ENCODE measurements at places on chromosomes 3 and 15.

GRCh38 chr3:14780927-14781507, 37.7 kb upstream of the FGD5 start:
- DNase-seq: peak; percentile 68

- no peak for DNase-seq
Observed at GRCh38 chr3:65328148-65328547, 640.3 kb upstream of the ADAMTS9 start.

- no peak for DNase-seq
Observed at GRCh38 chr15:42832576-42832975, 88.0 kb downstream of the TTBK2 start.

GRCh38 chr3:44762170-44762677, 630 bp downstream of the KIF15 start:
- no peak for DNase-seq

GRCh38 chr3:107690522-107691138, 167.9 kb downstream of the BBX start:
- no peak for DNase-seq

GRCh38 chr3:42502429-42503250, at the start of gene VIPR1:
TSS of gene VIPR1 (plus strand) at chr3:42502643. CDS start at chr3:42502736, 93 bp downstream.
- DNase-seq: peak; percentile 81

DNA sequence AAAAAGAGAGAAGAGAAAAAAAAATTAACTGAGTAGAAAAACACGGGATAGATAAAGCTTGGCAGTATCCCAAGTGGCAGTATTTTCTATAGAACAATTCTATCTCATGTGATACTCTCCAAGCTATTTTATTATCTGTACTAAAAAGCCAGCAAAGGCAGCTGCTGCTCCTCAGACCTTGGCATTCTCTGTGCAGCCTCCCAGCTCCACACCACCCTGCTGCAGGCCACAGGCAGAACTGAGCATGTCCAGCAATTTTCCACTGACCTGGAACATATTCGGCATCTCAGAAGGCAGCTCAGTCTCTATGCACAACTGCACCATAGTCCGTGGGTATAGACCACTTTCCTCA, 1161.4 kb downstream of the IGSF11 start:
- no peak for DNase-seq

GRCh38 chr3:31636049-31636448, 103.3 kb downstream of the STT3B start:
- DNase-seq: no peak

GRCh38 chr3:159238646-159239045, 436.8 kb downstream of the MFSD1 start:
- DNase-seq: no peak

- peak; percentile 13 for DNase-seq
Observed at GRCh38 chr3:10389995-10390394, 69.1 kb upstream of the SEC13 start.

DNA sequence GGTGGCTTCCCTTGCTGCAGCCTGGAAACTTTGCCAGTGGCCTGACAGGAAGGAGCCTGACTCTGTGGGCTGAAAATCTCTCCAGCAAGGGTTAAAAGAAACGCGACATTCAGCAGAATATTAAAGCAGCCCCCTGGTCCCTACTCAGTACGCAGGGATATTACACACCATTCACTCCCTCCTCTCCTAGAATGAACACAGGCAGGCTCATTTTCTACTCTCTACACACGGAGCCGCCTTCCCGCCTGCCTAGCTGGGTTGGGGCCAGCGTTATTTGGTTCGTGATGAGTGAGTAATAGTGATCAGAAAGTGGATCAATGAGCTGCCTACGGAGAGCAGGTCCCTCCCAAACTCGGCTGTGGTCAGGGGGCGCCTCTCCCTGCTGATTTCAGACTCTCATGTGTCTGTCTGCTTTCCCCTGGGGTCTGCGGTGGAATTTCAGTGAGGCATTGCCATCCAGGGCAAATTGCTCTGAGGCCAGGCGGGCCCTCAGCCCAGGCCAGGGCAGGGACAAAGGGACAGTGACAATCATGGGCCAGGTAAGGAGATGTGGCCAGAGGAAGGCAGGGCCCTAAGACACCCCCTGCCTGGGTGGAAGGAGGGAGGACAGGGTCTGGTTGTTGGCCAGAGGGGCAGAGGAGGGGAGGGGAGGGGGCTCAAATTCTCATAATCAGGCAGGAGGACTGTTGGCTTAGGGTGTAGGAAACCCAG, 2.8 kb downstream of the EPHB1 start:
- DNase-seq: no peak

GRCh38 chr3:19934098-19934566, at the start of gene EFHB:
TSS of gene EFHB (minus strand) at chr3:19934217. CDS start at chr3:19934018, 199 bp downstream.
- no peak for DNase-seq

DNA sequence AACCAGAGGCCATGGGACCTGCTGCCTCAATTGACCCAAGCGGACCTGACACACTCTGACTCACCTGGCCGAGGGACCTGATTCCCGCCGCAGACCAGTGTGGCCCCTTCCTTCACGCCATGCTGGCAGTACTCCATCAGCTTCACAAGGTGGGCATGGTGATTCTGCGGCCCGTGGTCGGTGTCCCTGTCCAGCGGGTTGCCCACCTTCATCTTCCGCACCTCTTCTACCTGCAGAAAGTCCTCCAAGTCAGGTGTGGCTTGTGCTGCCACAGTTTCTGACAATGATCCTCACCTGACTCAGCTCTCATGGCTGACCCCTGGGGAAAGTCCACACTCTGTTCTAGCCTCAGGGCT, 25.9 kb upstream of the SLC41A3 start:
- DNase-seq: no peak

DNA sequence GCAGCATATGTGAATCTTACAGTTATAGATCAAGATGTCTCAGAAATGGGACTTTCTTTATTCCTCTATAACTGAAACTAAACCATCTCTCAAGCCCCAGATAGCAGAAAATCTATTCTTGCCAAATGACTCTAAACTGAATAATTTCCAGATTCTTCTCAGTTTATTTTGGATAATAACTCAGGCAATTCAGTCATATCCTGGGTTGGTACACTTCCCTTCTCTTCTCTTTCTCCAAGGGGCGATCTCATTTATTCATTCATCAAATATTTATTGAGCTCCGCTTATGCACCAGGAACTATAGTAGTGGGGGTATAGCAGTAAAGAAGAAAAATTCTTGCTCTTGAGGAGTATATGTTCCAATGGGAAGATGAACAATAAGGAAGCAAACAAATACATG, 13.5 kb upstream of the PCOLCE2 start:
- no peak for DNase-seq

DNA sequence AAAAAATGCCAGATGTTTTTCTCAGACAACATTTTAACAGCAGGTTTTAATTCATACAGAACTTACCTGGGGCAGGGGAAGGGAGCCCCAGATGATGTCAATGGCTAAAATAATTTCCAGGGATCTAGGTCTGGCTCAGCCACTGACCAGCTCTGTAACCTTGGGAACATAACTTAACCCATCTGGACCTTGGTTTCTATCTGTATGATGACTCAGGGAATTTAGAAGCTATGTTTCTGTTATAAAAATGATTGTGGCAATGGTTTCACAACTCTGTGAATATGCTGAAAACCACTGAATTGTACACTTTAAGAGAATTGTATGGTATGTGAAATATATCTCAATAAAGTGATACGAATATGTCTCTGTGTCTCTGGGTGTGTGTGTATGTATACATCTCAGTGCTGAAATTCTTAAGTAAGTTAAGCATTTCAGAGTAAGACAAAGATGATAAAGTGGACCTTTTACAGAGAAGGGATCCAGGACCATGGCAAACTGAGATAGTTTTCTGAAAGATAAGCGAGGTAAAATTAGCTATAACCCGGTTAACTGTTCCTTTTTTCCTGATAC, 2.9 kb downstream of the SH3GL3 start:
- DNase-seq: no peak

GRCh38 chr15:25331860-25332259, 107.0 kb downstream of the UBE3A start:
- DNase-seq: no peak

DNA sequence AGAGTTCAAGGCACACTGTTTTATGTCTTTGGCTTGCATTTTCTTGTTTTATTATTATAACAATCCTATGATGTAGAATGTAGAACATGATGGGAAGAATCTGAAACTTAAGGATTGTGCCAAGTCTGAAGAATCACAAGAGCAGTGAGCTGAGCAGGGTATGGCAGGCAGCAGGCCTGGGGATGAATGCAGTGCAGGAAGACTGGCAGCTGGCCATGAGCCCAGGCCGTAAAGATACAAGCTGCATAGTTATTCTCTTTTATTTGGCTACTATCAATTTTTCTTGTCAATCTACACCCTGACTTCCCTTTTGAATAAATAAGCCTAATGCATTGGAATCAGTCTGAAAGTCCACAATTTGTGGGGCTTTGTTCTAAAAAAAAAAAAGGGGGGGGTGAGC, 89.6 kb upstream of the ARPP21 start:
- no peak for DNase-seq

DNA sequence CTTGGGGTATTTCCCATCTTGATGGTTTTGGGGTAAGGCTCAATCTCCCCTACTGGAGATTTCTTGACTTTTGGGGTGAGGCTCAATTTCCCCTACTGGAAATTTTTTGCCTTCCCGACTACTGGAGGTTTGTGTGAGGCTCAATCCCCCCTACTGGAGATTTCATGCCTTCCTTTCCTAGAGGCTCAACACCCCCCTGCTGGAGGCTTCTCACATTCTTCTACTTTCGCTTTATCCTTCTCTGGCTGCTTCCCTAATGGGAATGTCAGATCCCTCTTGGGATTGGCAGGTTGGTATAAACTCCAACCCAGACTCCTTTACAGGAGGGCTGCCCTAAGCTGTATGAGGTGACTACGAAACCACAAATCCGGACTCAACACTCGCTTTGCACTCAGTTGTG, 49.2 kb downstream of the KATNBL1 start:
- DNase-seq: no peak

GRCh38 chr3:62833538-62833937, 41.7 kb downstream of the CADPS start:
- DNase-seq: no peak

GRCh38 chr15:50747523-50747922, 18.0 kb downstream of the SPPL2A start:
- DNase-seq: no peak

- no peak for DNase-seq
Observed at GRCh38 chr15:66716656-66717020, 14.6 kb downstream of the SMAD6 start.

- no peak for DNase-seq
Observed at GRCh38 chr3:100124201-100124761, 10.0 kb upstream of the FILIP1L start.

DNA sequence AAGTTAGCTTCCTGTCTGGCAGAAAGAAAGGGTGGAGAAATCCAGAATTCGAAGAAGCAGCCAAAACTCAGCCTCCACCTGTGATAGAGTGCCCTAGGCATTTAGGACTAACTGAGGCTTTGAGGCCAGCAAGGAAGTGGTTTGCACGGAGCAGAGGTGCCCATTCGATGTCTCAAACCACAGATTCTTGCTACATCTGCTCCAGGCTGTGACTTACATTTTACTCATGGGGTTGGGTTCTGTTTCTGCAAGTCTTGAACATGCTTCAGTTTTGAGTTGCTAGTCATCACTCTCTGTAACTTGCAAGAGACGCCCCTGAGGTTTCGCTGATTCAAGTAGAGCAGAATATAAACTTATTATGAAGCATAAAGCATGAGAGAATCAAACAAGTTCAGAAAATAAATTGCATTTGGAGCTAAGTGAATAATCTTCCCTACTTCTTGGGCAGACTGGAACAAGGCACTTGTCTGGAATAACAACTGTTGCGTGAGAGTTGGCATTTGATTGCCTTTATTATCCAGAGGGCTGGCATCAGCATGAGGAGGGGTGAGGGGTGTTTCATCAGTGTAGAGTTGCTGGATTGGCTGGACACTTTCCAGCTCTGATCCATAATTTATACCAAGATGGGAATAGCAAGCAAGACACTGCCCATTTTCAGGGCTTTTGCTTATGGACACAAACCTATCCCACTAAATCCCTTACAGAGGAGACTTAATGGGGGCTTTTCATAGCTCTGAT, 256.5 kb downstream of the AGBL1 start:
- DNase-seq: no peak

DNA sequence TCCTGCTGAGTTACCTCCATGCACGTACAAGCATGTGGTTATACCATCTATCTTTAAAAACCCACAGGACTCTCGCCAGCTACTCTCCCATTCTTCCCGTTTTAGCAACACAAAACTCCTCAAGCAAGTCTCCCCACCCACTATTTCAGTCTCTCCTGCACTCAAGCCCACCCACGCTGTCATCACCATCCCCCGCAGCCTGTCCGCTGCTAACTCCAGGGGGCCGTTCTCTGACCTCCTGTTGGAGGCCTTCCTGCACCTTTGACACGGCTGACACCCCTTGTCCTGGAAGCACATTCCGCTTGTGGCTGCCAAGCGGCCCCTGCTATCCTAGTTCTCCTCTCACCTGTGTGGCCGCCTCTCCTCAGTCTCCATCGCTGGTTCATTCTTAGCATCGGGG, 7.5 kb upstream of the PCSK6 start:
- no peak for DNase-seq

- DNase-seq: no peak
Observed at GRCh38 chr3:183123891-183124290, 24.6 kb upstream of the MCCC1 start.

- DNase-seq: no peak
Observed at GRCh38 chr3:78724859-78725258, 1042.9 kb downstream of the ROBO1 start.

- no peak for DNase-seq
Observed at GRCh38 chr3:43477600-43477999, 144.2 kb downstream of the ANO10 start.

DNA sequence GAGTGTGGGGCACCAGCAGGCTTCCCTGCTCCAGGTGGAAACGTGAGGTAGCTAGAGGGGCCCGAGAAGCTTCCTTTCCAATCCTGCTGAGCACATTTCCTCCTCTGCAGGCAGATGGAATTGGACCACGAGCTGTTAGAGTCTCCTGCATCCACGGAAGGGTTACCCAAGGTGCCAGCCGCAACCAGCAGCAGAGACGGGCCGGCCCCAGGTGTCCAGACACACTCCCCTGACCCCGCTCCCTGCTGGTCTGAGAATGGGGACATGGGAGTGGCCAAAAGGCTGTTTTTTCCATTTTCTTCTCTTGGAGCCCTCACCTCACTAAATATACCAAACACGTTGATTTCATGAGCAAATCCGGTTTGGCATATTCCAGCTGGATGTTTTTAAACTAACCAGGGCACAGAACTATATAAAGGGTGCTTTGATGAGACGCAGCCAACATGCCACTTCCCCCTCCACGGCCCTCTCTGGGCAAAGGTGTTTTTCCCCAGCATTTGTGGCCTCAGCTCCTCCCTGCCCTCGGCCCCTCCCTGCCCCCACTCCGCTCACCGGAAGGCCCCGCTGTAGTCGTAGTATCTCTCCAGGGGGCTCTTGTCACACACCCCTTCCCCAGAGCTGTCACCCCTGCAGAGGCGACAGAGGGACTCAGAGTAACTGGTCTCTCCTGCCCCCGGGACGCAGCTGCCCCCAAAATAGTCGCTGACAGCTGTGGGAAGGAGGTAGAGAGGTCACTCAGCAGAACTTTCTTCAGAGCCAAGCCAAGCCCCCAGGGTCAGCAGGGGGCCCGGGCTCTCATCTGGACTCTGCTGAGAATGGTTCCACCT, 7.0 kb downstream of the MELTF start:
- DNase-seq: peak; percentile 22

DNA sequence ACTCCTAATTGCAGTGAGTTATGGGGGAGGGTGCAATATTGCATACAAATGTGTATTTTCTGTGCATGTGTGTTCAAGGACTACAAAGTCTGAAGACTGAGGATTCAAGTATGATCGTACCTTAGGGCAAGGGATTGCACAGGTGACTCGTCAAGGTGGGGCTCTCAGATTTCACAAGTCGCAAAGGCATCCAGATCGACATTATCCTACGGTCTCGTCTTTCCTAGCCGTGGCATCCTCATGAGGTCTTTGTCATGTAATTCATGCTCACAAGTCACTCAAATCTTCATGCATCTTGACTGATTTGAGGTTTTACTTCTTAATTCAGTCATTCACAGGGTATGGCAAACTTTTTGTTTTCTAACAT, 191.4 kb upstream of the HES1 start:
- DNase-seq: no peak

Measured in Right ventricle myocardium inferior (tissue), 1 donor.